ENCODE measurements at places on chromosomes 7 and 10.
A peak's percentile ranks its signal among the peaks of the same experiment; 100 is the strongest.

DNA sequence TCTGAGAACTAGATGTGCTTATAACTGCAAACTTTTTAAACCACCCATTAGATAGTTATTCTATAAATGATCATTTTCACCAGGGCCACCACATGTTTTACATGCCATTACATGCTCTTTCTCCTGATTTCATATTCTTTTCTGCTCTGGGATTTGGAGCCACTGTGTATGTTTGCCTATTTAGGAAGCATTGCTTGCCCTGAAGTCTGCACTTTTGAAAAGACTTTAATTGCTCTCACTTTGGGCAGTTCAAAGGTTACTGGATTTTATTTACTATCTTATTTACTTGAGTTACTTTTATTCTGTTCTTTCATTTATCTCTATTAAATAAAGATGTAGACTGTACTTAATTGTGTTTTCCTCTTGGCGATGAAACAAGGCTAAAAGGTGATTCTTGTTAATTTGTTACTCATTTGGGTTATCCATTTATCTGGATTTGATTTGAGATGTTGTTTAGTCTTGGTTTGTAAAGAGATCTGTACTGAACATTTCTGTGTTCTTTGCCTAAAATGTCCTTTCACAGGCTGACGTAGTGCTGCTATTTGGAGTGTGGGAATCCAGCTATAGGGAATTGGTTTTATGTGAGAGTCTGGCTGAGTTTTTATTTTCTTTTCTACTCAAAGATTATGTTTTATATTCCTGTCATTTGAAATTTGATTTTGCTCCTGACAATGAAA lies 88.8 kb downstream of the SUGCT start:
- DNase-seq = no peak

DNA sequence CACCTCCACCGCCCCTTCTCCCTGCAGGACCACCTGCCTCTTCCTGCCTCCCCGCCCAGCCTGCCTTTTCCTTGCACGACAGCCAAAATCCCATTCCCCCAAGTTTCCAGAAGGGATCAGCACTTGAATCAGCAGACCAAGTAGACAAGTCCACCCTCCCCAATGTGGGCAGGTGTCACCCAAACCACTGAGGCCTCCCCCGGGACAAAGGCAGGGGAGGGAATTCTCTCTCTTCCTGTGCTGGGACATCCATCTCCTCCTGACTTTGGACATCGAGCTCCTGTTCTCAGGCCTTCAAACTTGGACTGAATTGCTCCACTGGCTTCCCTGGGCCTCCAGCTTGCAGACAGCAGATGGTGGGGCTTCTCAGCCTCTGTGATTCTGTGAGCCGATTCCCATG lies 21.6 kb upstream of the PSMG3 start:
- no peak for DNase-seq

GRCh38 chr10:5679606-5680005 lies 5.0 kb upstream of the TASOR2 start:
- no peak for DNase-seq

DNA sequence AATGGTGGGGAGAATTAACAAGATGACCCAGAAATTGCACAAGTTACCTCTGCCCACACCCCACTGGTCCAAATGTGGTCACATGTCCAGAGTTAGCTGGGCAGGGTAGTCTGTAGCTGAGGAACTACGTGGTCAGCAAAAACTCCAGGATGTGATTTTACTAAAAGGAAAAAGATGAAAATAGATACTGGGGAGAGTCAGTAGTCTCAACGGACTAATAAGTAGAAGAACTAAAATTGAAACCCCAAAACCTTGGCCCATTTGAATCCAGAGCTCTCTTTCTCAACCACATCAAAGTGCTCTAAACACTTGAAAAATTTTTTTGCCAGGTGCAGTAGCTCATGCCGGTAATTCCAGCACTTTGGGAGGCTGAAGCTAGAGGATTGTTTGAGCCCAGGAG lies 146.3 kb downstream of the SKIDA1 start:
- DNase-seq = no peak

GRCh38 chr10:118642228-118642627 lies 46.8 kb upstream of the PRLHR start:
- DNase-seq = no peak

- peak; percentile 42 for DNase-seq
Measured at GRCh38 chr10:11986593-11987216, 55.9 kb downstream of the UPF2 start.

DNA sequence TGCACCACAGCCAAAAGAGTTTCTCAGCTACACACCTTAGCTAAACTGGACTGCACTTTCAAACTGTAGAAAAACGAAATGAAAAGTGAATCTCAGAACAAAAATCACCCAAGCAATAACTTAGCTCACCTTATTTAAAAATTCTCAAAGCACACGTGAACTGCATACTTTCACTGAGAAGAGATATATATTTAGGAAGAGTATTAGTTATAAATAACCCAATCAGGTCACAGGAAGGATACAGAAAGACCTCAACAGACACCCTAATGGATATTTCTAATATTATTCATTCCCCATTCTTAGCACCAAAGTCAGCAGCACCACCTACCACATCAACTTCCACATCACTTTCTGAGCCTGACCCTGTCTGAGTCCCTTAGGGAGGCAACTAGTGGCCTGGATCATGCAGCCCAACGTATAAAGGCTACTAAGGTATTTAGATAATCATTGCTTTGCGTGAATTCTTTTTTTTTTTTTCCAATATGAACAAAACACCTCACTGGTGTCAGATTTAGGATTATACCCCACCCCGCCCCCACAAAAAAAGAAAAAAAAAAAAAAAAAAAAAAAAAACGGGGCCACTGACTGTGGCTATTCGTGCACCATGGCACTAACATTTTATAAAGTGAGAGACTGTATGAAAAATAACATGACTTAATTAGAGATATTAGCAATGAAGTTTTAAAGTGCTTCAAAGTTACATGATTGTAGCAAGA lies 2.6 kb downstream of the ABI1 start:
- no peak for DNase-seq

- DNase-seq = no peak
Measured at GRCh38 chr10:86545101-86545500, 23.5 kb upstream of the WAPL start.

DNA sequence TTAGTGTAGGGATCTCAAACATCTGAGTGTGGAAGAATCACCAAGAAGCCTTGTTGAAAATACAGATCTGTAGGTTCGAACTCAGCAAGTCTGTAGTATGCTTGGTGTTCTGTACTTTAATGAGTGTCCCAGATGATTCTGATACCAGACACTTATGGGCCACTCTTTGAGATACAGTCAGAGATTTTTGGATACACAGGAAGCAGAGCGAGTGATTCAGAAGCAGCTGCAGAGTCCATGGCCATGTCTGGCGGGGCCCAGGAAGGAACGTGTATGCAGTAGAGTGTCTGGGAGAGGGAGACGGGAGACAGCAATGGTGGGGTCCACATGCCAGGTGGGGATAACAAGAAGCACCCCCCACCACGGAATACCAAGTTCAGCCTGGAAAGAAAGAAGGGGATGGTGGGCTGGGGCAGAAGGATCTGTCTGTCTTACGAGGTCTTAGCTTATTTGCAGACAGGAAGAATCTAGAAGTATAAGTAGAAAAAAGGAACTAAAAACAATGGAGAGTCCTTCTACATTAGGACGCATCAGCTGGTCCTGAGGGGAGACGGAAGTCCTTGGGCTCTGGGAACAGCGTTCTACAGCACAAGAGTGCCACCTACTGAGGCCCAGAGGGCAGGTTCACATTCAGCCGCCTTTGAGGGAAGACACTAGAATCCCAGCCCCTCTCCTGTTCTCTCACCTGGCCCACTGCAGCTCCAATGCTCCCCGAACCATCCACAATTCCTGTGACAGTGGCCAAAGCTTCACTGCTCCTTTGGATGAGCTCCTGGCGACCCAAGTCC lies 55.4 kb downstream of the SLC37A3 start:
- no peak for DNase-seq

DNA sequence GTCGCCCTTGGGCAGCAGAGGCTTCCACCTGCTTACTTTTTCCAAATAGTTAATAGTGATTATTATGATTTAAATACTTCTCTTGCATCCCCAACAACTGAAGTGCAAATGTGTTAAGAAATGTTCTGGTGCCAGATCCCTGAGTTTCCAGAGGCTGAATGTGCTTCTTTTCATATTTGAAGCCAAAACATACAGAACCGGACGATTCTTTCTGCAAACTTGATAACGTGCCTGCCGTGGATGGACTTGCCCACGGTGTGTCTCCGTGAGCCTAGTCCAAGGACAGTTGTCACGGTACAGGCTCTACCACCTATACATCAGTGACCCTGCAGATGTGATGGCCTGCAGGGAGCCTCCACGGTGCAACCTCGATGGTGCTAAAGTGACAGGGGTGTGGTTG lies 198.6 kb upstream of the LYZL2 start:
- no peak for DNase-seq

DNA sequence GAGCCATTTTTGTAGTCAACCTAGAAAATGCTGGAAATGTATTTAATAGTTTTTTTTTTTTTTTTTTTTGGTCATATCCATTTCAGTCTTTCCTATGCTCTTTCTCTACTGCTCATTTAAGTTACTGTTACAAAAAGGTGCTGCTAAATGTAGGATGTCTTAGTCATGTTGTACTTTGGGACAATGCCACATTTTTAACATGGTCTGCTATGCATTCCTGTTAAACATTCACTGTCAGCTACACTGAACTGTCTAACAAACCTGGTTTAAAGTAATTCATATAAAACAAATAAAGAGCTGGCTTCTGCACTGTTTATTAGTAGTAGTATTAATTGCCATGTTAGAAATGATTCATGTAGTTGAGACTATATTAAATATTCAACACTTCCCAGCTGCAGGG lies 108.6 kb downstream of the NSUN6 start:
- DNase-seq = no peak

- DNase-seq = no peak
Measured at GRCh38 chr7:97506728-97507127, 225.2 kb upstream of the TAC1 start.

GRCh38 chr7:41674505-41675023 lies 28.3 kb downstream of the INHBA start:
- no peak for DNase-seq

DNA sequence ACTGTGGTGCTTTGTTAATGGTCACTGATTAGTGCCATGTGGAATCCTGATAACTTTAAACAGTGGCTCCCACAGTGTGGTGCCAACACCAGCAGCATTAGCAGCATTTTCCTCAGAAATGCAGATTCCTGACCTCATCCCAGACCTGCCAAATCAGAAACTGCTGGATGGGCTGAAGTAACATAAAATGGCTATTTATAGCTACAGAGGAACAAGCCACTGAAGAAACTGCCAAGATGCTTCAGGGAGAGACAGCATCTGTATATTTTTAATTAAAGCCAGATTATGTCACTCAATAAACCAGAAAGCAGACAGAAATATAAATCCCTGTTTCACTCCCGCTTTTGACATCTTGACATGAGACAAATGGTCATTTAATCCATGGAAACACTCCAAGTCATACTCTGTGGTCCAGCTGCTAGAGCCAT lies 178.5 kb downstream of the AMPH start:
- no peak for DNase-seq

- no peak for DNase-seq
Measured at GRCh38 chr10:71033396-71033980, 145.1 kb upstream of the PCBD1 start.

- DNase-seq = no peak
Measured at GRCh38 chr10:73871295-73872189, 2.8 kb downstream of the CAMK2G start.

GRCh38 chr10:112356686-112357085 lies 17.2 kb upstream of the ACSL5 start:
- no peak for DNase-seq

DNA sequence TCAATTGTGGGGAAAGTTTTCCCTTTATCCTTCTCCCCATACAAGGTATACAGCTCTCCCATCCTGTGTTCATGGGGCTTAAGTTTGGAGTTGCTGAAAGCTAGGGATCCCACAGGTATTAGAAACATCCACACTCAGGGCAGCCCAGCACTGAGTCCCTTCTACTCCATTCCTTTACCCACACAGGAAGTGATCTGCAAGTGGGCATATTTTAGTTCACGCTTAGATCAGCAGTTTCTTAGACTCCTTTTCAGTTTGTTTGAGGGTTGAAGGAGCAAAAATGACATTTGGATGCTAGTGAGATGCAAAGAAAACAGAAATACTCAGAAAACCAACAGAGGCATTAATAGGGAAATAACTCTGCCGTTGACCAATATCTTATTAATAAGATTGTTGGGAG lies 134.7 kb downstream of the VPS50 start:
- no peak for DNase-seq

- DNase-seq = no peak
Measured at GRCh38 chr7:108973075-108973474, 403.4 kb downstream of the DNAJB9 start.

- no peak for DNase-seq
Measured at GRCh38 chr7:29457141-29457561, 106.5 kb upstream of the PRR15 start.

DNA sequence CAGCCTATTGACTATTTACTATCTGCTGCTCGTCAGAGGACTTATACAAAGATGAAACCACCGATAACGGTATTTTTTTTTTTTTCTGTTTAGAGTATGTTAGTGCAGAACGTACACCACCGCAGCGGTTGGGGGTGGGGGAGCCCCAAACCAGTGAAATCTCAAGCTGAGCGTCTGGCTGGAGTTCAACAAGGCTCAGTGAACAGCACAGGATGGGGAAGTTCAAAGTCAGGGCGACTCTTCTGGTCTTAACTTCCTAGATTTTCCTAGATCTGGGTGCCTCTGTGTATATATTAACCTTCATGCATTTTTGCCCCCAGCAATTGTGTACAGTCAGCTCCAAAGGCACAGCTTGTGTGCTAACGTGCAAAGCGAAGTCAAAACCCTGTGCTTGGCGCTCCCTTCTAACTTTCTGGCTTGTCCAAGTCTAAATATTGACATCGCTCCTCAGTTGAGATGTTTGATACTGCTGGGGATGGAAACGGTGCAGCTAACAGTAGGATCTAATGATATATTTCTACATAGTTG lies 1.1 kb downstream of the RHOBTB1 start:
- DNase-seq = no peak

DNA sequence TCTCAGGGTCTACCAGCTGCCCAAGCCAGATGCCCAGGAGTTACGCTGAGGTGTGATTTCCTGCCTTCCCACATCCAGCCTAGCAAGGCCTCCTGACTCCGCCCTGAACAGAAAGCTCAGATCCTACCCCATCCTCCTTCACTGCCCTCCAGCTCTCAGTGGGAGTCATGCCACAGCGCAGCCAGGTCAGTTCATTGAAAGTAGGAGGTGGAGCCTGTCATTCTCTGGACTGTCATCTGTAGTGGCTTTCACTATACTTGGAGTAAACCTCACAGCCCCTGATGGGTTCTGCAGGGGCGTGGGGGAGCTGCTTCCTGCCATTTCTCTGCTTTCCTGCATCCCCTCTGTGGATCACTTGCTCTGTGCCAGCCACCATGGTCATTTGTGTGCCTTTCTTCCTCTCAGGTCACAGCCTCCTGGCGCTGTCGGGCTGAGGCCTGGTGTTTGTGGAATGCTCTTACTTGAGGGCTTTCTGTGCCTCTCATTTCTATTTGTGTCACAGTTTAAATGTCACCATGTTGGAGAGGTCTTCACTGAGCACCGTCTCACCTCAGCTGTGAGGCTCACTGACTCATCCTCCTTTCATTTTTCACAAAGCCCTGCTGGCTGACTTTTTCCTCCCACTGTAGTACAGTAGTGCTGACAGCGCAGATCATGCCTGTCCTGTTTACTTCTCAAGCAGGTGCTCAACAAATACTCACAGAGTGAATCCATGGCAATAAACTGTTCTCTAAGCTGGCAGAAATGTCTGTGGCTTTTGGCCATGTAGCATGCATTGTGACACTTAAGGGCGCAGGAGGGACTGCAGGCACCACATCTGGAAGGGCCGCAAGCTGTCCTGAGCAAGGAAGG lies 61.0 kb upstream of the TMEM248 start:
- DNase-seq = no peak

GRCh38 chr7:70346844-70347462 lies 748.7 kb downstream of the AUTS2 start:
- DNase-seq = no peak

Data from stimulated activated CD8-positive, alpha-beta memory T cell treated with anti-CD3 and anti-CD28 coated beads, Interleukin-12 subunit alpha, Interleukin-12 subunit beta, amount 100 ng/mL, for 1 hour (primary cell).